AG20443 (cell line): ENCODE measurements at places on chromosomes 12 and 14.

DNA sequence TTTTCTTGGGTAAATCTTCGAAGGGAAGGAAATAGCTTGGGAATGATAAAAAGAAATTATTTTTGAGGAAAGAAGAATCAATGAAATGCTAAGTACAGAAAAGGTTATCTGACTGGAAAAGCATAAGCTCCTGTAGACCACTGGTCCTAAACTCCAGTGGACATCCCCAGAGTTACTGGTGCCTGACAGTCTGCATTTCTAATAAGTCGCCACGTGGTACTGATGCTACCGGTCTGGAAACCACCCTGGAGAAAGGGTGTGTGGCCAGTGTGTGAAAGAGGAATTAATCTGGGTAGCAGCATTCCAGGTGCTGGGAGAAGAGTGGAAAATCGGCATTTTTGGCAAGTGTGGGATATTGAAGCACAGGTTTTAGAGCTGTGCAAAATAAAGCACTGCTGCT is 73.3 kb downstream of the FBXW8 start:
- no peak for DNase-seq

- DNase-seq = no peak
These were observed 37.6 kb downstream of the CEP83 start for GRCh38 chr12:94421868-94422740.

DNA sequence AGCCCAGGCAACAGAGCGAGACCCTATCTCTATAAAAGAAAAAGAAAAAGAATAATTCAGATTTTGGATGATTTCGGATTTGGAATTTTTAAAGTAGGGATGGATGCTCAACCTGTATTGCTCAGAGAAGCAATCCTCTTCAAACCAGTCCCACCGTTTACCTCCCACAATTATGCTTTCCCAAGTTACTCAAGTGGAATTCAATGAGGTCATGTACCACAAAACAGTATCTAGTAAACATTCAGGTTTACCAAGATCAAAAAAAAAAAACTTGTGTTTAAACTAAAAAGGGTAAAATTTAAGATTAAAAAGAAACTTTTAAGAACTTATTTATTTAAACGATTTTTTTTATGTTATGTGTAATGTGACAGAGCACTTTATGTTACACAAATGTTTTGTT is 2.5 kb downstream of the KDM5A start:
- DNase-seq = peak; percentile 14

GRCh38 chr12:110093631-110094311 is 30.4 kb upstream of the IFT81 start:
- no peak for DNase-seq
